ENCODE measurements at places on chromosomes 12 and 14.

- no peak for DNase-seq
Measured at GRCh38 chr14:78933948-78934524, 763.9 kb downstream of the NRXN3 start.

- DNase-seq, result no peak
Measured at GRCh38 chr12:47910486-47910885, 5.7 kb upstream of the VDR start.

DNA sequence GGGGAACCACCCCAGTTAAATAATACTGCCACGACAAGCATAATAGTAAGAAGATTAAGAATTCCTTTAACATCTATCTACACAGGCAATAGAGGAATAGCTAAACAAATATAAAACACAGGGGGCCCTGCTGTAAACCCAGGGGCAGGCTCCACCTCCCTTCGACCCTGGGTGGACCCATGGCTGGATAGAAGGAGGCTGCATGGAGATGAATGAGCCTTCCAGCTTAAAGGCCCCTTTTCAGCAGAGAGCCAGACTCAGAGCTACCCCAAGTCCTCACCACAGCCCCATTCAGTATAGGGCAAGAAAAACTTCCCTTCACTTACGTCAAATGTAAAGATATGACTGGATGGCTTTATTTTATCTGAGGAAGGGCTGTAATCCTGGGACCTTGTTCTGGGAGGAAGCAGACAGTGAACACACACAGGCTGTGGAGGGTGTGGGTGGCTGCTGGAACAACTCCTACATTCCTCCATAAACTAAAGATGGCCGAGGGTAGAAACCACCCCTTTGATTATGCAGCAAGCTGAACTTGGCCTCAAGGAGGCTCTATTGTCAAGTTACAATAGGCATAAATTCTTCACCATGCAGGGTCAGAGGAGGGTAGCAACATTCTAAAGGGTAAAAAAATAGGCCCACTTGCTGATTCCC lies 30.4 kb downstream of the NUAK1 start:
- no peak for DNase-seq

- no peak for DNase-seq
Measured at GRCh38 chr12:112537710-112538396, 119.1 kb downstream of the PTPN11 start.

DNA sequence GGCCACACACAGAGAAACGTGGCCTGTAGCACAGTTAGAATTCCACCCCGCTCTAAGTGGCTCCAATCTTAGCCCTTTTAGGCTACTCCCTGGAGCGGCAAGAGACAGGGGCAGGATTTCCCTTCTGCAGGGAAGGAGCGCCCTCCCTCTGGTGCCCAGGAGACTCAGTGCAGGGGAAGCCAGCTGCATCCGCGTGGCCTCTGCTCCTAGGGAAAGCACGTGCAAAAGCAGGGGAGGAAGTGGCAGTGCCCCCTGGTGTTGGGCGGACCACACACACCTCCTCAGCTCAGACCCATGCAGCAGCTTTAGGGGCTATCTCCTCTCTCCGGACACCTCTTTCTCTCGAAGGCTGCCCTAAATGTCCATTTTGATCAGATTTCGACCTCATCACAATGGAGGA lies 50.0 kb downstream of the SPRING1 start:
- DNase-seq, result no peak

GRCh38 chr14:92340931-92341330 lies 18.0 kb downstream of the SLC24A4 start:
- no peak for DNase-seq

Data from AG04449 (cell line).